Lung (tissue), 17 donors: ENCODE measurements at places on chromosomes 12 and 14.

- no peak for DNase-seq
These were observed 617 bp downstream of the TTC8 start for GRCh38 chr14:88825078-88825458.

DNA sequence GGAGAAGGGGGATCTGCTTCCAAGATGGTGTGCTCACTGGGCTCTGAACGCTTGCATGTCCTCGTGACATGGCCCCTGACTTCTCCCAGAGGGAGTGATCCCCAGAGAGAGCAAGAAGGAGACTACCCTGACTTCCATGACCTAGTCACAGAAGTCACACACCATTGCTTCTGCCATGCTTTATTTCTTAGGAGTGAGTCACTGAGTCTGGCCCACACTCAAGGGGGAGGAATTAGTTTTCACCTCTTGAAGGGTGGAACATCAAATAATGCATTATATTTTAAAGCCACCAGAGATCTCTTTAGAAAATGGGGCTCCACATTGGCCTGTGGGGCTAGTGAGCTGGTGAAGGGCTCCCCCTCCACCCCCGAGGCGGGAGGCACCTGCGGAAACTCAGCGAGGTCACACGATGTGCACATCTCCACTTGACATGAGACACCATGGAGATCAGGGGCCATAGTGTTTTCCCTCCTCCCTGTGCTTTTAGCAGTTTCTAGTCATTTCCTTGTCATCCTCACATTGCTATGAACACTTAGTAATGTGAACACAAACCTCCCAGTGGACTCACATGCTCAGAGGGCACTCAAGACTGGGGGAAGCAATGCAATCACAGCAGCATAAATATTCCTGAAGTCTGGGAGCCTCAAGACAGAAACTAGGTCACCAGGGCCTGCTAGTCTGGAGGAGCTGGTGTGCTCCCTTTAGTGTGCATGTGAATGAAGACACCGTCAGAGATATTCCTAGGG is 87.4 kb upstream of the FZD10 start:
- DNase-seq, result no peak

GRCh38 chr14:89027097-89027740 is 202.8 kb downstream of the TTC8 start:
- peak; percentile 58 for DNase-seq

- DNase-seq, result peak; percentile 59
These were observed 213.0 kb downstream of the MON2 start for GRCh38 chr12:62679608-62680007.

DNA sequence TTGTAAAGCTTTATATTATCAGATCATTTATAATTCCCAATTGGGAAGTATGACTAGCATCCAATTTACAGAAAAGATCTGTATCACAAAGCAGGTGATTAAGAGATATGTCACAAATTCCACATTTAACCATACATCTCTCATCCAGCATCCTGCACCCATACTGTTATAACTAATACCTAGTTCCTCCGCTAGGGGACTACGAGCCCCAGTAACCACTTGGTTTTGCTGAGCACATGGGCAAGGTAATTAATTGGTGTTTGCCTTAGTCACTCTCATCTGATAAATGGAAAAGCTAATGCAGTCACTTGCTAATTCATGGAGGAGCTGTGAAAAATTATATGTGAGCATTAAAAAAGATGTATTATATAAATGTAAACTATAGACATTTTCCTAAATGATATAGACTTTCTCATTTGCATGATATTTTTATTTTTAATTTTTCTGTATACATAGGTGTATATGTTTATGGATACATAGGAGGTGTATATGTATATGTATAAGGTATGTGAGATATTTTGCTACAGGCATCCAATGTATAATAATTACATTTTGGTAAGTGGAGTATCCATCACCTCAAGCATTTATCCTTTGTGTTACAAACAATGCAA is 1031.8 kb downstream of the GALC start:
- DNase-seq, result no peak

DNA sequence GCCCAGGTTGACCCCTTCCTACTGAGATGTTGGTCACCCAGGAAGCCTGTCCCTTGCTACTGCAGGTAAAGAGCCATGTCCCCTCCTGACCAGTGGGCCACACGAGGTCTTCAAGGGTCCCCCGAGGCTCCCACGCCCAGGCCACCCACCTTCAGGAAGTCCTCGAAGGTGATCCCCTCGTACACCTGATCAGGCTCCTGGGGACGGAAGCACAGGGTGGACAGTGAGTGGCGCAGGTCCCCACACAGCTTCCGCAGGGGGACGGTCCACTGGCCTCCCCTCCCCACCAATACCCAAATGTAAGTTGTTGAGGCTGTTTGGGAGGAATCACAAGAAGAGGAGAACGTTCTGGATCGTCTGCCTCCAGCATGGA is 57.4 kb downstream of the TESC start:
- no peak for DNase-seq

DNA sequence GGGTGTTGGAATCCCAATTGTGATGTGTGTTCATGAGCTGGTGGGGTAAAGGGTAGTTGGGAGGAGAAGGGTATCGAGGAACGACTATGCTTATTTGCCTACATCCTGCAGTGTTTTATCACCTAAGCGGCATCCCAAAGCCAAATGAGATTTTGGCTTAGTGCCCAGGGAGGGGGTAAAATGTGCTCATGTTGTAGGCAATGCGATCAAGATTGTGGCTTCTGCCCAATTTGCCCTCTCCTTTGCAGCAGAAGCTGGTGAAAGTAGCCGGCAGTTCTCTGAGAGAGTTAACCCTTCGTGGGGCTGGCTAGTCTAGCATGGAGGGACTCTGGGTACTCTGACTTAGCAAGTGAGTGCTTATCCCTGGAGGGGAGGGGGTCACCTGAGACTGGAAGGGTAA is 753 bp downstream of the RPH3A start:
- no peak for DNase-seq

DNA sequence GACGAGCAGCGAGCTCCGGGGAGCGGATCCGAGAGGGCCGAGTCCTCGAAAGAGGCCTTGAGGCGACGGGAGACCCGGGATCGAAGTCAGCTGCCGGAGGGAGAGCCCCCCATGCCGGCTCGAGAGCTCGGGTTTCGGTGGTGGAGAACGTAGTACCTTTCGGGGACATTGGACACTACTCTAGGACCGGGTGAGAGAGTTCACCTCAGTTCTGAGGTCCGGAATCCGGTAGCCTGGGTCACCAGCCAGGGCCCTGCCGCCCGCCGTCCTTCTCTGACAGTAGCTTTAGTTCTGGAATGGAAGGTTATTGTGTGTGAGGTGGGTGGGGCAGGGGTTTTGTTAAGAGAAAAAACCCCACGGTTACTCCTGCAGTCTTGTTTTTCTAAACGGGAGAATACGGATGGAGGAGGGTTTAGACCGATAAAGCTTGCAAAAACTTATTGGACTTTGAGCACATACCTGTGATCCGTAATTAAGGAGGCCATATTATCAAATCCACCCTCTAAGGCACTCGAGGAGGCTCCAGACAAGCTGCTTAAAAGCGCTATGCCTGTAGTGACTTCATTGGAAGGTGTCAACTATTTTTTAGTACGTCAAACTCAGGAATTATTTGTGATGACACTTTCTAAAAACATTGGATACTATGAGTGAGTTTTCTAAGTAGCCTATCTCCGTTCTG is 765 bp downstream of the SCYL2 start:
- peak; percentile 47 for DNase-seq

DNA sequence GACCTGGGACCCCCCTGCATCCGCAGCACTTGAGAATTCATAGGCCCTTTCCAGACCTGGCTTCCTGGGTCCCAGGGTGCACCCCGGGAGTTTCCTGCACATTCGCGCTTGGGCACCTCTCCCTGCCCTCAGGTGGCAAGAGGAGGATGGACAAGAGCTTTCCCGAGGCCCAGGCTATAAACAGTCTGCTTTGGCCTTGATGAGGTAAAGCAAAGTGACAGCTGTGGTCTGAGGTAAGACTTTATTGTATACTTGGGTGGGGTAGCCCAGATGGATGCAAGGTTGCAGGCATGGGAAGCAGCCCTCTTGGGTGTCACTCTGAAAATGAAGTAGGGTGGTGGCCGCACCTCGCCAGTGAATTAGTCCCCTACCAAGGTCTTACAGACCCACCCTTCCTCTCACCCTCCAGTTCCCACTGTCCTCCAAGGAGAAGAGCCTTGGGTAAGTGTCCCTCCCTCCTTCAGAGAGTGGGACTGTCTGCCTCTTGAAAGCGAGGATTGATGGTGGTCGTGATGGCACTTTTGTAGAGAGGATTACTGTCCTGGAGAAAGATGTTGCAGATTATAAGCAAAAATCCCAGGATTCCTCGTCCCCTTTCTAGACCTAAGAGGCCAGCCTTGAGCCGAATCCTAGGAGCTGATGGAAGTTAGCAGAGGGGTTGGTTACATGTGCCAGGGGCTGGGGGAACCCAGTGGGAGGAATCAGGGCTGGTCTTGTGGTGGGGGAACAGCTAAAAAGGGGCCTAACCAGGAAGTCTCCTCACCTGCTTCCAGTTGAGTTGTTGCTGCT is 10.6 kb upstream of the CSAD start:
- DNase-seq, result no peak

DNA sequence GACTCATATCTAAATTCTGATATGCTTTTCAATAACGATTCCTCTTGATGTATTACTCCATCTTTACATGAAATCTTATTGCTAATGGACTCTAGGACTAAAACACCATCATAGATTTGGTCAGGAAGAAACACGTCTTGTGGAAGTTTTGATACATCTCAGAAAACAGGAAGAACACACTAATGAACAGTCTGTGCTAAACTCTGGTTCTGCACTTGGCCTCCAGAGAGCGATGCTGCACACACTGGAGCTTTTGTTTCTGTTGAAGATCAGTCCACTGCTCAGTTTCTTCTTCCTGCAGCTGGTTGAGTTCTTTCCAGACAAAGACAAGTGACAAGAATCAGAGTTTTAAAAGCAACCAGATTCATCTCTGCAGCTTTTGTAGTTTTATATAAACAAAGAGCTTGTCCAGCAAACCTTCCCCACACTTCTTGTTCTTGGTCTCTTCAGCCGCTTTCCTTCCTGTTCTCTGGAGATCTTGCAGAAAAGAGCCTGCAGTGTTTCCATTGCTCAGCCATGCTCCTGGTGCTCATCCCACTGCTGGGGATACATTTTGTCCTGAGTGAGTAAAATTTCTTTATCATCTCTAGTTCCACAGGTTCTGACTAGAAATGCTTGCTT is 229.1 kb upstream of the OR4E1 start:
- no peak for DNase-seq

- peak; percentile 12 for DNase-seq
These were observed 5.7 kb downstream of the BEGAIN start for GRCh38 chr14:100581228-100582145.

GRCh38 chr14:86826661-86827060 is 1166.3 kb downstream of the GALC start:
- DNase-seq, result no peak

- no peak for DNase-seq
These were observed 183.8 kb upstream of the HIF1A start for GRCh38 chr14:61511558-61511948.

DNA sequence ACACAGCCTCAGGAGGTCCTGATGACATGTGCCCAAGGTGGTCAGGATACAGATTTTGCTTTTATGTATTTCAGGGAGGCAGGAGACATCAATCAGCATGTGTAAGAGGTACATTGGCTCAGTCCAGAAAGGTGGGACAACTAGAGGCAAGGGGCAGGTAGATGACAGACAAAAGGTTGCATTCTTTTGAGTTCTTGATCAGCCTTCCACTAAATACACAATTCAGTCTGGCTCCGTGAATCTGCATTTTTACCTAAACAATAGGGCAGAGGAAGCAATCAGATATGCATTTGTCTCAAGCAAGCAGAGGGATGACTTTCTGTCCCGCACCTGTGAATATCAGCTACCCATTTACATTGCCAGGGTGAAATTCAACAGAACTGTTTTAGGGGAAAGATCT is 178.6 kb downstream of the KSR2 start:
- DNase-seq, result no peak

- peak; percentile 8 for DNase-seq
These were observed 45.3 kb upstream of the RAP1B start for GRCh38 chr12:68565391-68565903.

GRCh38 chr14:89899917-89900663 is 54.4 kb downstream of the EFCAB11 start:
- no peak for DNase-seq

GRCh38 chr12:56413392-56413791 is 35.8 kb downstream of the TIMELESS start:
- no peak for DNase-seq

DNA sequence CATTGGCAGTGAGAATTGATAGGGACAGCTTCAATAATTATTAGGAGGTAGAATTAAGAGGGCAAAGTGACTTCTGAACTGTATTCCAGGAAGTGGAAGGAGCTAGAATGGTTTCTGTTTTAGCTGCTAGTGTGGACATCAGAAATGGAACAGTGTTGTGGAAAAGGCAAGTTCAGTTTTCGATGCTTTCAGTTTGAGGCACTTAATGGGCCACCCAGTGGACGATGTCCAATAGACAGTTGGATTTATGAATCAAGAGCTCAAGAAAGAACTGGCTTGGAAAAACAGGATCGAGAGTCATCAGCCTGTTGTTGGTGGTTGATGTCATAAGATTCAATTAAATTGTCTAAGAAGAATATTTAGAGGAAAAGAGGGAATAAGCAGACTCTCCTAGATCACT is 136.3 kb downstream of the DYRK2 start:
- no peak for DNase-seq

GRCh38 chr14:68359837-68360552 is 432.9 kb downstream of the ZFP36L1 start:
- DNase-seq, result no peak

DNA sequence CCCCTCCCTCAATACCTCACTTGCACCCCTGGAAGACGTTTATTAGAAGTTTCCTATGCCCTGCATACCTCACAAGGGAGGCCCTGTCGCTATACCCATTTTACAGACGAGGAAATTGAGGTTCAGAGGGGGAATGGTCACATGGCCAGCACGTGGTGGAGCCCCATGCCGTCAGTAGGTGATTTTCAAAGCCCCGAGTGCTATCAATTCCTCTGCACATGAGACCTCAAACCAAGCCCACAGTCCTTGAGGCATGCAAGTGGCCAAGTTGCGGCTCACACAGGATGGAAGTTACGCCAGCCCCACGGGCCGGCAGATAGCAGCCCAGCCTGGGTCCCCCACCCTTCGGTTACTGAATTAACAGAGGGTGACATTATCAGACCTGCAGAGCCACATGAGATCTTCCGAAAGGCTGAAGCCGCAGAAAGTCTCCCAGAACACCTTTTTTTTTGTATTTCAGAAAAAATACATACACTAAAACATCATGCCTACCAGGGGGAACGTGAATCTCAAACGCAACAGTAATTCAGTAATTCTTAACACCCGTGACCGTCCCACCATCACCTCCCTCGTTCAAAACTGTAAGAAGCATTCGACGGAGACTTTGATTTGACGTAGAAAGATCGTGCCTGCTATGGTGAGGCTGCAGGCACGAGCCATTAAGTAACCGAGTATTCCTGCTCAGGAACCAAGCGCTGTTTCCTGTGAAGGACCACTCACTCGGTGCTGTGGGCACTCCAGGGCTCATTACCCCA is 129.0 kb downstream of the RFLNA start:
- no peak for DNase-seq

- peak; percentile 17 for DNase-seq
These were observed 33.3 kb upstream of the MSI1 start for GRCh38 chr12:120402217-120402616.

DNA sequence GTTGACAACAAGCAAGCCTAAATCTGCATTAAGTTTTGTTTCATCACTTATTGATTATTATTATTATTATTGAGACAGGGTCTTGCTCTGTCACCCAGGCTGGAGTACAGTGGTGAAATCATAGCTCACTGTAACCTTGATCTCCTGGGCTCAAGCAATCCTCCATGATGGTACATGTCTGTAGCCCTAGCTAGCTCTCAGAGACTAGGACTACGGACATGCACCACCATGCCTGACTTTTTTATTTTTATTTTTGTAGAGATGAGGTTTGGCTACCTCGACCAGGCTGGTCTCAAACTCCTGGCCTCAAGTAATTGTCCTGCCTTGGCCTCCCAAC is 35.7 kb upstream of the STK38L start:
- no peak for DNase-seq

GRCh38 chr14:35883677-35884293 is 57.6 kb downstream of the BRMS1L start:
- DNase-seq, result peak; percentile 62
